ENCODE measurements at places on chromosomes 3 and 15.
A peak's percentile ranks its signal among the peaks of the same experiment; 100 is the strongest.

DNA sequence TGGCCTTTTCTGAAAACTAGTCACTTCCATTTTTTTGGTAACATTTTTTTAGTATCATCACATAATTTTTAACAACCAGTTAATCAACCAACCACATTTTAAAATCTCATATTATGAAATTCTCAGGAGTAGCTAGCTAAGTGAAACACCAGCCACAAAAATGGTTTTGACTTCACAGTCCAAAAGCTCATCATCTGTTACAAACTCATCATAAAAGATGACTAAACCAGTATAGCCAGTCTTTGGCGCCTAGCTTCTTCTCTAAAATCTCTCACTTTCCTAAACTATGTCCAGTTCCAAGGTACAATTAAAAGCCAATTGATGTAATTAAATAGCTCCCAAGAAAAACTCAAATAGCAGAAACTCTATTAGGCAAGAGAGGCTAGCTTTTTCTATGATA is 88.2 kb upstream of the ZNF385D start:
- DNase-seq: no peak

- DNase-seq: no peak
Measured at GRCh38 chr3:111591555-111591954, 3.6 kb downstream of the ZBED2 start.

DNA sequence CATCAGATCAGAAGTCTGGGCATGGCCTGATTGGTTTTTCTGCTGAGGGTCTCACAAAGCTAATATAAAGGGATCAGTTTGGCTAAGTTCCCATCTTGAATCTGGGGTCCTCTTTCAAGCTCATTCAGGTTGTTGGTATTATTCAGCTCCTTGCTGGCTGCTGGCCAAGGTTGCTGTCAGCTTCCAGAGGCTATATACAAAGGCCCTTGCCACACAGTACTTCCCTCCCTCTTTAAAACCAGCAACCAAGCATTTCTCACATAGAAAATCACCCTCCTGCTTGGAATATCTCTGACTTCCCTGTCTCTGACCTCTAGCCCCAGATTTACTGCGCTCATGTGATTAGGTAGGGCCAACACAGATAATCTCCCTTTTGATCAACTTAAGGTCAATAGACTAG is 442.9 kb downstream of the ERC2 start:
- no peak for DNase-seq

DNA sequence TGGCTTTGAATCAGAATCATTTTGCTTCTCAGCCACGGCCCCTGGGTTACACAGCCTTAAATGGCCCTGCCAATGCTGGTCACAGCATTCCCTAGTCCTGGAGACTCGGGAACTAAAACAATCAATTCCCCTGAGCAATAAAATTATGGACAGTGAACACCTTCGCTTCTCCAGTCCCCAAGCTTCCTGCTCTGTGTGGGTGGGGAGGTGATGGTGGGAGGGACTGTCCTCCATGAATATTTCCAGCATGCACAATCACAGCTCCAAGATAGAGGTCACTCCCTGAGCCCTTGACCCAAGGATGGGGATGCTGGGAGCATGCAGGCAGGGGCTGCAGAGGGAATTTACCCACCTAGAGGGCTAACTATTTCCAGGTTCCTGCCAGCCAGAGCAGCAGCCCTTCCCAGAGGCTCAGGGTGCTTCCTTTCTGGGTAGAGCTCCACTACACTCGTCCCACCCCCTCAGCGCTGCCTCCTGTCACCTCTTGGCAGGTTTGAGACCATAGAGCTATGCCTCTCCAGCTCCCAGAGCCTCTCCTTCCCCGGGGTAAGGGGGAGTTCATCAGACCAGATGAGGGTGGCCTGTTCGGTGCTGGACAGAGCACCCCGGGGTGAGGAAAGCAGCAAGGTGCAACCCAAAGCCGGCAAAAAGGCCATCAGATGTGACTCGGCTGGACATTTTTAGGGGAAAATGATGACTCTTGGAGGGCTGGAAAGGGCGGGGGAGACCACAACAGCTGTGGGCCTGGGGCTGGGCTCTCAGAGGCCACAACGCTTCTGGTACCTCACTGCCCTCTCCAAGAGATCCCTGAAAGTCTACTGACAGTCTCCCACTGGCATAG is 14.5 kb upstream of the CCDC33 start:
- DNase-seq: peak; percentile 22
